Astrocyte of the hippocampus (primary cell): ENCODE measurements at places on chromosomes 13 and 19.

GRCh38 chr13:89115307-89115706 lies 1444.1 kb downstream of the SLITRK5 start:
- DNase-seq, result no peak

DNA sequence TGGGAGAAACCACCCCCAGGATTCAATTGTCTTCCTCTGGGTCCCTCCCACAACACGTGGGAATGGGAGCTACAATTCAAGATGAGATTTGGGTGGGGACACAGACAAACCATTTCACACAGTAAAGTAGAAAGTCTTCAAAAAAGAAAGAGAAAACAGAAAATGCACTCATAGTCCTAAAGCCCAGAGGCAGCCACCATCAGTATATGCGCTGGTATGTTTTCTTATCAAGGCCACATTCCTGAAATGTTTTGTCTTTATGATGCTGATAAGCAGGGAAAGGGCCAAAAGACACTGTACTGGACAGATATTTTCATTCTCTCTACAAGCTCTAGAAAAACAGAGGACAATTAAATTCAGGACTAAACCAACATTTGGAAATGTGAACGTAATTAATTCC lies 375.8 kb upstream of the TSHZ3 start:
- DNase-seq, result peak; percentile 27

GRCh38 chr13:77079902-77080413 lies 53.0 kb upstream of the FBXL3 start:
- no peak for DNase-seq

GRCh38 chr19:6849876-6850275 lies 37.5 kb upstream of the ADGRE1 start:
- DNase-seq, result no peak

- no peak for DNase-seq
Measured at GRCh38 chr13:110349239-110349638, 42.2 kb downstream of the COL4A2 start.

- DNase-seq, result no peak
Measured at GRCh38 chr19:6464070-6464873, at the start of gene CRB3. Gene CRB3, plus strand, starts transcription at chr19:6464271. Its CDS starts 431 bp downstream, at chr19:6464702.

GRCh38 chr13:26050568-26051230 lies 1.1 kb downstream of the SHISA2 start:
- peak; percentile 60 for DNase-seq

DNA sequence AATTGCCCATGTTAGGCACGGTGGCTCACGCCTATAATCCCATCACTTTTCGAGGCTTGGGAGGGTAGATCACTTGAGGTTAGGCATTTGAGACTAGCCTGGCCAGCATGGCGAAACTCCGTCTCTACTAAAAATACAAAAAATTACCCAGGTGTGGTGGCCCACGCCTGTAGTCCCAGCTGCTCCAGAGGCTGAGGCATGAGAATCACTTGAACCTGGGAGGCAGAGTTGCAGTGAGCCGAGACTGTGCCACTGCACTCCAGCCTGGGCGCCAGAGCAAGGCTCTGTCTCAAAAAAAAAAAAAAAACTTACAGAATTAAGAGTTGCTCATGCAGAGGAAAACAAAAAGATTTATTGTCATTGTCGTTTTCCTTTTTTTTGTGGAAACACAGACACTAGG lies 3.4 kb upstream of the PSMC4 start:
- DNase-seq, result no peak

- peak; percentile 95 for DNase-seq
Measured at GRCh38 chr13:35953537-35954206, 177.5 kb downstream of the DCLK1 start.

DNA sequence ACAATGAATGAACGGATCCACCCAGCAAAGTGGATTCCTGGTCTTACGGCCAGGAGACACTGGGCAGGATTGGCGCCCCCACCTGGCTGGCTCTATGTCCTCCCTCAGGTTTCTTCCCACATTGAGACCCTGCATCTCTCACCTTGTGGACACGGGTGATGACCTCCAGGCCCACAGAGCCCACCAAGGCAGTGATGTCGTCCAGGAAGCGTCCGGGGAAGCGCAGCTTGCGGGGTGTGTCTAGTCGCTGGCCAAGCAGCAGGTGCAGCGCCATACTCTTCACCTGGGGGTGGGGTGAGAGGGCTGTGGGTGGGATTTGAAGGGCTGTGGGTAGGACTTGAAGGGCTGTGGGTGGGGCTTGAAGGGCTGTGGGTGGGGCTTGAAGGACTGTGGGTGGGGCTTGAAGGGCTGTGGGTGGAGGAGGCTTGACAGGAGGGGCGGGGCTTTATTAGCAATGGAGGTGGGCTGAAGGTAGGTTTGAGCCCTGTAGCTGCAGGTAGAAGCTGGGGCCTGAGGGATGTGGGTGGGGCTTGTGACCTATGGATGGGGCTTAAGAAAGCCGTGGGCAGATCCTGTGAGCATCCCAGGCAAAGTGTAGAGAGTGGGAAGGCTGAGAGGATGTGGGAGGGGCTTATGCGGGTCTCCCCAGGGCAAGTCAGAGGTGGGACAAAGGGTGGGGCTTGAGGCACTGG lies 12.1 kb upstream of the ANGPTL8 start:
- no peak for DNase-seq

DNA sequence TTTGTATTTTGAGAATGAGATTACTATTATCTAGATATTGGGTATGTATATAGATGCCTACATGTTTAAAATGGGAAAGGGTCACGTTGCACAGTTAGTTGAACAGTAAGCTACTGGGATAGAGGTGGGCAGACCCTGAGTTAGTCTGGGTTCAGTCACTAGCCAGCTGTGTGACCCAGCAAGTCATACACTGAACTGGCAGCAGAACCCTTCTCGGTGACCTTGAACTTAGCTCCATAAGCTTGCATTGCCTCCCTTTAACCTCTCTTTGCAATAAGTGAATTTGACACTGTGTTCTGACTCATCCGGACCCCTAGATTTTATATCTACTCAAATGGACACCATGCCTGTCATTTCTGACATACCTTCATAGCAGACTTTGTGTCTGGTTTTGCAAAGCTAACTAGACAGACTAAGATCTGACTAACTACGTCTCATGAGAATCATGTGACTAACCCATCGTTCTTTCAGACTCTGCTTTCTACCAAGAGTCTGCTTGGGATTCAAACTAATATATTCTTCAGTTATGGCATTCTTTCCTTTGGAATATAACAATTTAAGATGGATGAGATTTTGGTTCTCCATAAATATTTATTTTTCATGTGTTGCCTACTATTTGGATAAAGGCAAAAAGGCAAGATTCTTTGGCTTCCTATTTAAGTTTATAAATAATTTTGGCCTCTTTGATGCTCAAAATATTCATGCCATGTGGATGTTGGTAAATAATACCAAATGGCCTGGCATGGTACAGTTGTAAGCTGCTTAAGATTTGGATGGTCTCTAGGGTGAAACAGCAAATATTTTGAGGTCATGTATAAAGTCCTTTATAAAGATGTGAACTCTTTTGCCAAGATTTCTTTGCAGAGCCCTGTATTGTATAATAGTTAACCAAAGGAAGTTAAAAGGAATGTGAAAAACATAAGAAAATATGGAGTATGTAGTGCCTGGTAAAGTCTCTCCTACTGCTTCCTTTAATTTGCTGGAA lies 159.3 kb downstream of the ITGBL1 start:
- no peak for DNase-seq

DNA sequence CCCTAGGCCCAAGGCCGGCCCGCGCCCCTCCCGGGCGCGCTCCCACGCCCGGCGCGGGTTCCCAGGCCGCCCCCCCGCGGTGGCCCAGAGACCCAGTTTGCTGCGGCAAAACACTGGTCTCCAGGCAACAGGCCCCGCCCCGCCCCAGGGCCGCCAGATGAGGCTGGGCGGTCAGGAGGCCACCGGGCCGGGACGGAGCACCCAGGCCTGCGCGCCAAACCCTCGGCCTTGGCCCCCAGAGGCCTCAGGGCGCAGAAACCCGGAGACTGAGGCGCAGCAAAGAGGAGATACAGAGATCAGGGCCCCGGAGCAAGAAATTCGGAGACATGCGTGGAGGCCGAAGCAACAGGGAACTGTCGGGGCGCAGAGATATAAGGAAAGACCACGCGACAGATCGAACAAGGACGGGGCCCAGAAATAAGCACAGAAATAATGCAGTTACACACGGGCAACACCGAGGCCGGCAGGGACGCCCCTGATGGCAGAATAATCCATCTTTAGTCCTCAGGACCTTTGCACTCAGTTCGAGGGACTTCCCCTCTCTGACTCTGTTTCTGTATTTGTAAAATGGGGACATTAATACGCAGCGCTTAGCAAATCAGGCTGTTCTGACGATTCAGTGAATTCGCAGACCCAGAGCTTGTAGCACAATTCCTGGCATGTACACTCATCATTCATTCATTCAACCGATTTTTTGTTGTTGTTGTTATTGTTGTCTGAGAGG lies 20.8 kb upstream of the ERCC1 start:
- peak; percentile 96 for DNase-seq

GRCh38 chr19:35106291-35106583 lies 9.4 kb upstream of the FXYD3 start:
- DNase-seq, result no peak

GRCh38 chr19:44050740-44051649 lies 841 bp upstream of the ZNF223 start:
- DNase-seq, result peak; percentile 19

- DNase-seq, result no peak
Measured at GRCh38 chr13:46184277-46184699, 2.3 kb upstream of the LCP1 start.

DNA sequence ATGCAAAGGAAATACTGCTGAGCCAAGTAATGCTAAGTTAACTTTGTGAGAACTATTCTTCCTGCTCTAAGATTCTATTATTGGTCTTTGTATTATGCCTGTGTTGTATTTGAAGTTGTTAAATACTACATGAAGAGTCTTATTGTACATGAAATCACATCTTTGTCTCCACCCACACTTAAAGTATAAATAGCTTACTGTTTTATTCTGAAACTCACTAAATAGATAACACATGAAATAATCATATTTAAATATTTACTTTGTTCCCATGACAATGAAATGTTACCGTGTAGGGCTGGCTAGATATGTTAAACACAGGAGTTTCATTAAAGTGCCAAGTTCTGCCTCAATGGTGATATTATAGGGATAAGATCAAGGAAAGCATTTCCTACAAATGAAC lies 562.1 kb upstream of the ATXN8OS start:
- no peak for DNase-seq

DNA sequence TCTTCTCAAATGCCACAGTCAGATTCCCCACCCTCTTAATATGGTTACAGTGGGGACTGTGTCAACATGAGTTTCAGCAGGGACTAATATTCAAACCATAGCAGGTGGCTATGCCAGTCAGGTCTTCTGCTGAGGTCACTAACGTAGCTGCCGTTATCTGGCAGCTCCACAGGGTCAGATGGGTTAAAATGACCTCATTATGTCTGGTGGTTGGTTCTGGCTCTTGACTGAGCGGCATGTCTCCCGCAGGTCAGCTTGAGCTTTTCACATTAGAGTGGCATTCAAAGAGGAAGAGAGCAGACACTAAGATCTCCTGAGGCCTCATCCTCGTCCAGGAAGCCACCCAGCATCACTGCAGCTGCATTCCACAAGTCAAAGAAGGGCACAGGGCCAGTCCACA lies 21.4 kb upstream of the IPO5 start:
- DNase-seq, result no peak

GRCh38 chr19:589693-590395 lies at the start of gene HCN2:
Gene HCN2, plus strand, starts transcription at chr19:589881. Its CDS starts 65 bp downstream, at chr19:589946.
- DNase-seq, result no peak

GRCh38 chr19:31497709-31498108 lies 148.5 kb upstream of the TSHZ3 start:
- DNase-seq, result no peak

GRCh38 chr13:25080773-25081172 lies 15.2 kb upstream of the PABPC3 start:
- DNase-seq, result no peak

DNA sequence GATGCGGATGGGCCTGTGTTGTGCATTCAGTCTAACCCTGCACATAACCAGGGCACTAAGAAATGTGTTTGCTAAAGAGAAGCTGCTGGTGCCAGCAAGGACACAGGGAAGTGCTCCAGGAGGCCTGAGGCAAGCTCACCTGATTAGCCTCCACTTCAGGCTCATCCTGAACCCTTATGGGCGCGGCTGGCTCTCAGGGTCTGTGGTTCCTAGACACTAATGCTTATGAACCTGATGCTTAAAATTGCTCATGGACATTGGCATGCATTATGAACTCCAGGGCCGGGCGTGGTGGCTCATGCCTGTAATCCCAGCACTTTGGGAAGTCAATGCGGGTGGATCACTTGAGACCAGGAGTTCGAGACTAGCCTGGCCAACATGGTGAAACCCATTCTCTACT lies 34.3 kb downstream of the SERP2 start:
- no peak for DNase-seq

- peak; percentile 86 for DNase-seq
Measured at GRCh38 chr19:2983351-2984214, 6.2 kb downstream of the TLE6 start.

GRCh38 chr19:52734331-52734892 lies 432 bp downstream of the ZNF611 start:
- DNase-seq, result peak; percentile 46

- peak; percentile 27 for DNase-seq
Measured at GRCh38 chr13:95858286-95859075, 181.5 kb downstream of the DNAJC3 start.

DNA sequence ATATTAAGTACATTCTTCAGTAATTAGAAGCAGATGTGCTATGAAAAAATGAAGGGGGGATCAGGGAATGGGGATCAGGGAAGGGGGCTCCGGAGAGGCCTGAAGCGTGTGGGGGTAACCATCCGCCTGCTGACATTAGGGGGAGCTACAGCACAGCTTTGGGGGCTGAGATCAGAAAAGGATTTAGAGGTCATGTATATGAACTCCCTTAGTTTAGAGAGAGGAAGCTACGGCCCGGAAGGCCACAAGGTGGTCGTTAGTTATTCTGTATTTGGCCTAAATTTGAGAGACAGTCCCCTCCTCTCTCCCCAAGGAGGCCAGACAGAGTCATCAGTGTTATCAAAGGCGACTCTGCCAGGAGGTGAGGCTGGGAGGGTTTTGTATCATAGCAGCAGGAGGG lies 99.0 kb downstream of the TM9SF2 start:
- DNase-seq, result no peak

DNA sequence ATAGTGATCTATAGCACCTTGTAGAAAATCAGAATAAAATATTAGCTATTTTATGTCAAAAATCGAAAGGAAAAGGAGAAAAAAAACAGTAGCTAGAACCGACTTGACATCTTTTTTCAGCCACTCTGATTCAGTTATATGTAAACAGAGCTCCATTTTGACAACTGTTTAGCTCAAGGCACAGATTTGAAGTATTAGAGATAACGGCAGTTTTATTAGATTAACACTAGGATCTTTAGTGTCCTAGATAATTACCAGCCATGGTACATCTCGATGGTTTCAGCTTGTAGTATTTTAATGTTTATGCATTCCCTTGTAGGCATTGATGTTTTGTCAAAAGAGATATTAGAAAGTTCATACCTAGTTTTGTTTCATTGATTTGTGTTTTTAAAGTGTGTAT lies 67.3 kb downstream of the PCDH17 start:
- no peak for DNase-seq

GRCh38 chr13:26721251-26722121 lies 39.1 kb downstream of the GPR12 start:
- DNase-seq, result peak; percentile 18

- DNase-seq, result no peak
Measured at GRCh38 chr13:97537110-97537509, 103.1 kb downstream of the RAP2A start.
